ENCODE measurements at places on chromosomes 6 and 20.

DNA sequence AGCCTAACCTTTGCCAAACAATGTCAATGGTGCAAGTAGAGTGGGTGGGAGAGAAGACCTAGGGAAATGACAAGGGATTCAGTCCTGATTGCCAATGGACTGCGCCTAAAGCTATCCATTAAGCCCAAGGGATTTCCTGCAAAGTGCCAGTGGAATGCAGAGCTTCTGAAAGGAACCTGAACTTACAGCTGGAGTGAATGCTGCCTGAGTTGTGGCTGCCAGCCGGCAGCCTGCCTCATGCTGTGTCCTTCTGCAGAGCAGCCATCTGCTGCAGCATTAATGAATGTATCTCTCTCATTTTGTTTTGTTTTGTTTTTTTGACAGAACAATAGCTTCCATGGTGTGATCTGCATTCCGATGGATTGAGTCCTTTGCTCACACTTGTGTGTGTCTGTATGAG, 44.7 kb downstream of the SLC35F1 start:
- no peak for DNase-seq

DNA sequence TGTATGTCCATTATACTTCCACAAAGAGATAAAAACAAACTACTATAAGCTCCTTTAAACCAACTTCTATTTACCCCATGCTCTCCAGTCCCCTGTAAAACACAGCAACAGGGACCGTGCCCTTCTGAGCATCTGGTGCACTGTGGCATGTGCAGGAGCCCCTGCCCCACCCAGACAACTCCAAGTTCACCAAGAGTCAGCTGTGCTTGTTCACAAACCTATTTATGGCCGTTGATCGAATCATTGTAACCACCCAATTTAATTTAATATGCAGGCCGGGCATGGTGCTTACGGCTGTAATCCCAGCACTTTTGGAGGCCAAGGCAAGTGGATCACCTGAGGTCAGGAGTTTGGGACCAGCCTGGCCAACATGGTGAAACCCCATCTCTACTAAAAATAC, 13.7 kb upstream of the BLCAP start:
- no peak for DNase-seq

DNA sequence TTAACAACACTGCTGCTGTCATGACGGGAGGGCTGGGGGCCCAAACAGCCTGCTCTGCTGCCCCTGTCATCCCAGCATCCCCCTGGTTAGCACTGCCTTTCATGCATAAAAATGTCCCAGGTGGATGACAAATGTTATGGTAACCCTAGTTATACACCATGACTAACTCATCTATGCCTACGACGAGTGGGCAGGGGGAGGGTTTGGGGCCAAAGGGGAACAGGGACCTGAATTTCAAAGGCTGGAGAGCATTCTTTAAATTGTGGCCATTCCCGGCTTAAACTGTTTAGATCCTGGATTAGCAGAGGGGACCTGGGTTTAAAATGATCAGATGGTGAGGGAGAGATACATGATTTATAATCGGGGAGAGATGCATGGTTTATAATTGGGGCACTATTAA, 24.4 kb downstream of the GNAS-AS1 start:
- DNase-seq: no peak

- no peak for DNase-seq
Measured at GRCh38 chr20:38134427-38135270, 30.4 kb downstream of the TGM2 start.

GRCh38 chr20:18989736-18990474, 176.3 kb downstream of the SCP2D1 start:
- no peak for DNase-seq

DNA sequence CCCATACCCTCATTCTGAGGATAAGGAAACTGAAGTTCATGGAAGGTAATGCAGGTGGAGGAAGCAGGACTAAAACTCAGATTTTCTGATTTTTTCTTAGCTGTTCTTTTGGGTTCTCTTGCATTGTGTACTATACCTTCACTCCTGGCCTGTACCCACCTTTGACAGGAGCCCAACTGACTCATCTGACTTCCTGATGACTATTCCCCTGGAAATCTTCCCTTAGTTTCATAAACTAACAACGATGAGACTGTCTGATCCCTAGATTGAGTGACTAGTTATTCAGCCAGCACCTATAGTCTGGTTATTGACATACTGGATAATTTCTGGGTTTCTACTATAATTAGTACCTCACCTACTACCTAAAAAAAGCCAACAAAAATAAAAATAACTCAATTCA, 10.1 kb downstream of the CRYBG1 start:
- DNase-seq: no peak

DNA sequence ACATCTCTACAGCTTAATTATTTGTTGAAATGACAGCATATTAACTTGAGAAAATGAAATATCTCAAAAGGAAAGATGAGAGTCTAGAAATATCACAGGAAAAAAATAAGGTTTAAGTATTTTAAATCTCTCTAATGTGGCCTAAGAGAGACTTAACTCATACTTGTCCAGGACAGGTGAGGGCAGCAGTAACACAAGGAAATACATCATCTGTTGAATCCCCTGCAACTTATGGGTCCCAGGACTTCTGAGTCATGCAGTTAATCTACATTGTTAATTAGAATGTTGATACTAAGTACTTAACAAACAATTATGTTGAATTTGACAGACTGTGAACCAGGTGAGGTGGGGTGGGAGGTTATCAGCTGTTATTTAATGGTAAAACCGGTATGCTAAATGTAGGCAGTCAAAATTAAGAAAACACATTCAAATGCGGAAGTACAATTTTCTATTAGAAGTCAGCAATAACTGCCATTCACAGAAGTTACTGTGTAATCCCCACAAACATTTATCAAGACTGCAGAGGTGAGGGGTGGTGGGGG, 87.9 kb downstream of the CEP57L1 start:
- DNase-seq: no peak

- no peak for DNase-seq
Measured at GRCh38 chr20:44138867-44139266, 48.1 kb downstream of the JPH2 start.

GRCh38 chr6:114747995-114748625, 405.3 kb upstream of the HS3ST5 start:
- no peak for DNase-seq

- no peak for DNase-seq
Measured at GRCh38 chr6:110938171-110938570, 20.3 kb upstream of the GTF3C6 start.

GRCh38 chr6:6220718-6221117, 99.7 kb downstream of the F13A1 start:
- DNase-seq: no peak

GRCh38 chr20:11045412-11046175, 371.8 kb upstream of the JAG1 start:
- no peak for DNase-seq

GRCh38 chr20:733861-734260, 34.4 kb downstream of the SLC52A3 start:
- DNase-seq: no peak

DNA sequence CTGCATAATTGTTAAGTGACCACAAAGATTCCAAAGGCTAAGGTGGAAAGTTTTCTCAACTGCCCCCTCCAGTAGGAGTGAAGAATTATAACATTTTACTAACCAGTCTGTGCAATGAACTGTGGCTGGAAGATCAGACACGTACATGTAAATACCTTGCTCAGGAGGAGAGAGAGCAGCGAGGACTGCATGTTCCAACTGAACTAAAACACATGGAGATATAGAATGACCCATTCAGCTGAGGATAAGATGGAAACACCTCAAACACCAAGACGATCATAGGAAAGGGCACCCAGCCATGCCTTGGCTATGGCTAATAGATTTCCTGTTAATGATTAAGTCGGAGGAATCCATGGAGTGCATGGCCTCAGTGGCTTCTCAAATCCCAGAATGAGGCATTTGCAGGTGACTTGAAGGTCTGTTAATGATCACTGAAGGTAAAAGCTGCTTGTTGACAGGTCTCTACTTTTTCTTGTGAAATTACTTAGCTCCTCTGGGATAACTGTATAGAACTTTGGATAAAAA, 875.6 kb downstream of the TFAP2A start:
- DNase-seq: no peak

- no peak for DNase-seq
Measured at GRCh38 chr20:53154540-53154939, 182.4 kb downstream of the TSHZ2 start.

DNA sequence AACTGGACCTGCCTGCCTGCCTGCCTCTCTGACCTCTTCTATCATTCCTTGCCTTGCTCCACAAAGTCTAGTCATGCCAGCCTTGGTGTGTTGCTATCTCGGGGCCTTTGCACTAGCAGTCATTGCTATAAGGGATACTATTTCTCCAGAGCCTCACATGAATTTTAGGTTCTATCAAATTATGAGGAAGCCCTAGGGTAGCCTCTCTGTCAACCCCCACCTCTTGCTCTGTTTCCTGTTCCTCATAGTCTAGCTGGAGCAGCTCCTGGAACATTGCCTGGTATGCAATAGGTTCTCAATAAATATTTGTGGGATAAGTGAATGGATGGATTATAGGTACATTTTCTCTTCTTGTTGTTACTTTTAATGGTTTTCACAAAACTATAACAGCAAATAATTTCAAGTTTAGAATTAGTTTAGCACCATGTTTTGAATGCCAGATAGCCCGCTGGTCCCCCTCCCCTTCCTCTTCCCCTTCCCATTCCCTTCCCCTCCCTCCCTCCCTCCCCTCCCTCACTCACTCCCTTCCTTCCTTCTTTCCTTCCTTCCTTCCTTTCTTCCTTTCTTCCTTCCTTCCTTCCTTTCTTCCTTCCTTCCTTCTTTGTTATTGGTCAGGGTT, 46.9 kb upstream of the DTNBP1 start:
- no peak for DNase-seq

DNA sequence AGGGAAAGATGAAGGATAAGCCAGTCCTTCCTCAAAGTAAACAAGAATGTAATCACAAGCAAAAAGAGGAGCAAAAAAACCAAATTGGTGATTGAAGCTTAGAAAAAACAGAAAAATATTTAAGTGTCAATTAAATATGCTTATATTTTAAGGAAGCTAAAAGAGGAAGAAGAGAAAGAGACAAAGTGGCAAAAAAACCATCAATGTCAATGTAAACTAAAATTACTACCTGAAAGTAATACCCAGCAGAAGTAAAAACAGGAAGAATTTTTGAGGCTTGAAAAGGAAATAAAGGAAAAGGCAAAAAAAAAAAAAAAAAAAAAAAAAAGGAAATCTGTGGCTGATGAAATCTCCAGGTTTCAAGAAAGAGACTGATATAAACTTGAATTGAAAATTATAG, 36.2 kb upstream of the OGFRL1 start:
- DNase-seq: no peak

DNA sequence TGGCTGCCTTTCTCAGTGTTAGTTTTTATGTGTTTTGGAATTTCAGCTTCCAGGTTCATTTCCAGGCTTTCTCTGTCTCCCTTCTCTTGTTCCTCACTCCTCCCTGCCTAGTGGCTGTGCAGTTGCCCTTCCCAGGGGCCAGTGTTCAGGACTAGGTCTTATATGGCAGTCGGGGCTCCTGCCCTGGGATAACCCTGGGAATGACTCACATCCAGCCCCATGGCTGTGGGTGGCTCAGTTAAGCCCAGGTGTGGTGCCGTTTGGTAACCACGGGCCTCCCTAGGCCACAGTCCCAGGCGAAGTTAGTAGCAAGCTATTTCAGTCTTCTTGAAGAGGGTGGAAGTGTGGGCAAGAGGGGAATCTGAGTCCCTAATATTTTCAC, 57.4 kb upstream of the DDR1 start:
- DNase-seq: no peak

GRCh38 chr20:60138256-60139220, 180.3 kb downstream of the CDH26 start:
- no peak for DNase-seq

GRCh38 chr6:81718126-81718525, 34.4 kb downstream of the TENT5A start:
- DNase-seq: no peak

- no peak for DNase-seq
Measured at GRCh38 chr6:105606831-105607463, 204.1 kb upstream of the PREP start.

DNA sequence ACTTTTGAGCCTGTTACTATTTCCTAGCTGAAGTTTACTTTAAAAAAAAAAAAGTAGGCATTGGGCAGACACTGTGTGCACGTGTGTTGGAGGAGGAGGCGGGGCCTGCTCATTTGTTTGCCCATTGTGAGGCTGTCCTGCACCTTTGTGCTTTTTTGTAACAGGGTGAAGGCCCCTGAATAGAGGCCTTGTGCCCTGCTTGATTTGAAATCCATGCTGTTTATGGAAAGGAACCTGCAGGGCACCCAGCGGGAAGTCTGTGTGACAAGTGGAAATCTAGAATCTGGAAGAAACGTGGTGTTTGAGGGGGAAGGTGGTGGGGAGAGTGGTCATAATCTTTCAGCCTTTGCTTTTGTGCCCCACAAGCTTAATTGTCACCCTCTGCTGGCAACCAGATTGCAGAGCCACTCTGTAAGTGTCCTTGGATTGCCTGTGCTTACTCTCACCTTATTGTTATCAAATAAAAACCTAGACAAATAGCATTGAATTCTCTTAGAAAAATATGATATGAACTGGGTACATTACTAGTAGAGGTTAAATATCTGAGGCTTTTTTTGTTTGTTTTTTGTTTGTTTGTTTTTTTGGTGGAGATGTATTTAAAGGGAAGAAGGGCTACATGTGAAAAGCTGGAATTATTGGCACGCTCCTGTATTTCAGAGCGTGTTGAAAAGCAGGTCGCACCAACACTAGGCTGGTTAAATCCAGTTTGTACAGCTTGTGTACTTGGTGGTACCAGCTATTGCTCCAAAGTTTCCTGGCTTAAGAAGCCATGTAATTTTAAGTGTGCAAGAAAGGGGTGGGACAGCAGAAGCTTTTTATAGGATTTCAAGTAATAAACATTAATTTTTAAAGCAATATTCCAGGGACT, 156.3 kb downstream of the ARID1B start:
- DNase-seq: no peak
